Epithelial cell of prostate (primary cell): ENCODE measurements at places on chromosomes 2 and 18.

DNA sequence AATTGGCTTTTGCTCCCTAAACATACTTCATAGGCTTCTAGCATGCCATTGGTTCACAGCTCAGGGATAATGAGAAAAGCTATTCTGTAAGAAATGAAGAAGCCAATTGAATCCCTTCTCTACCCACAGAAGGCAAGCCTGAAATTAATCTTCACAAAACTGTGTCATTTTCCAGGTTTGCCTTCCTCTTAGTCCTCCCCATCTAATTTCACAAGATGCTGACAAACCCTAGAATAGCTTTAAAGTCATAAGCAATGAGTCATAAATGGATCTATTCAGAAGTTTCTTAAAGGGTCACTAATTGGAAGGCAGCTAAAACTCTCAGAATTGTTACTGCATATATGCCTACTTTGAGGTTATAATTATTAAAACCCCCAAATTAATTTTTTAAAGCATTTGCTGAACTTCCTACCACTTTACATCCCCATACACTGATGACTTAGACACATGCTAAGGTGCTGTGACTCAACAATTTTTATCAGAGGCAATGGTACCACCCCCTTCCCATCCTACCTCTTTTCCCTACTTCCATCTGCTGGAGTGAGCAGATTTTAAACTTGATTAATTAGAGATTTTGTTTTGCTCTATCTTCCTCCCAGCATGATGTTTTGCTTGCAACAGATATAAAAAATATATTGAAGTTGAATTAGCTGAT is 51.3 kb upstream of the NABP1 start:
- DNase-seq, result no peak

GRCh38 chr18:34495506-34495905 is 214.6 kb upstream of the DTNA start:
- no peak for DNase-seq

DNA sequence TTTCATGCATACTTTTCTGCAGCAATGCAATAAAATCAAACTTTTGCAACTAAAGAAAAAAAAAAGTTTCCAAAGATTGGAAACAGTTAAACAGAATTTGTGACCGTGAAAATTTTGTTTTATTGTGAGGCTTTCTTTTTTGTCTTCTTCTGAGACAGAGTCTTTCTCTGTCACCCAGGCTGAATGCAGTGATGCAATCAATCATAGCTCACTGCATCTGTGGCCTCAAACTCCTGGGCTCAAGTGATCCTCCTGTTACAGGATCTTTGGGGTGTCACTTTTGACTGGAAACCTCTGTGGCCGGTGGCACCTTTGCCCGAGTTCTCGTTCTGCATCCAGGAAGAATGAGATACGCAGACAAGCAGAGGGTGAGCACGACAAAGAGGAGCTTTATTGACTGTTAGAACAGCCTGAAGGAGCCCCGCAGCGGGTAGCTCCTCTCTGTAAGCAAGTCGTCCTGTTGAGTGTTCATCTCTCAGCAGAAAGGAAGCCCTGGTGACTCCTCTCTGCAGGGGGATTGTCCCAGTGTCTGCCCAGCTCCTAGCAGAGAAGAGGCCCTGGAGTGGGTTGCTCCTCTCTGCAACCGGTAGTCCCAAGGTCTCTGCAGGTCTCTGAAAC is 16.9 kb upstream of the ILKAP start:
- no peak for DNase-seq

DNA sequence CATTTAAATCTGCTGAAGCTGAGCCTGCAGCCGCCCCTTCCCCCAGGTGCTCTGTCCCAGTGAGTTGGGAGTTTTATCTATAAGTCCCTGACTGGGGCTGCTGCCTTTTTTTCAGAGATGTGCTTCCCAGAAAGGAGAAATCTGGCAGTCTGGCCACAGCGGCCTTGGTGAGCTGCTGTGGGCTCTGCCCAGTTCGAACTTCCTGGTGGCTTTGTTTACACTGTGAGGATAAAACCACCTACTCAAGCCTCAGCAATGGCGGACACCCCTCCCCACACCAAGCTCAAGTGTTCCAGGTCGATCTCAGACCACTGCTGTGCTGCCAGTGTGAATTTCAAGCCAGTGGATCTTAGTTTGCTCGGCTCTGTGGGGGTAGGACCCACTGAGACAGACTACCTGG is 97.3 kb downstream of the ACAA2 start:
- no peak for DNase-seq

DNA sequence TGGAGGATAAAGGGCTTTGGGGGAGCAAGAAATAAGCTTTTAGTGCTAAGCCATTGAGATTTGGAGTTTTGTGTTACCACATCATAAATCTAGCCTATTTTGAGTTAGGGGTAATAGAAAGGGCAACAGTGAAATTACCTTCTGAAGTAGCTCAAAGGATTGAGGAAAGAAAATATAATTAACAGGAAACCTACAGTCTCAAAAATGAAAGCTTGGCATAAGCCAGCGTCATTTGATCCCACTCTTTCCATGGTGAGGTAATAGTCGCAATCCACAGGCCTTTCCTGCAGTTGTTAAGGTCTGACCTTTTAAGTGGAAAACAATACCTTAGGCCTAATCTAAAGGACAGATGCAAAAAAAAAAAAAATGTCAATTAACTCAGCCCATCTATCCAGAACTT is 182.7 kb downstream of the UXS1 start:
- no peak for DNase-seq

- DNase-seq, result no peak
Observed at GRCh38 chr2:69163109-69163508, 150.1 kb downstream of the ANTXR1 start.

- DNase-seq, result no peak
Observed at GRCh38 chr2:55301277-55301676, 32.2 kb upstream of the MTIF2 start.

DNA sequence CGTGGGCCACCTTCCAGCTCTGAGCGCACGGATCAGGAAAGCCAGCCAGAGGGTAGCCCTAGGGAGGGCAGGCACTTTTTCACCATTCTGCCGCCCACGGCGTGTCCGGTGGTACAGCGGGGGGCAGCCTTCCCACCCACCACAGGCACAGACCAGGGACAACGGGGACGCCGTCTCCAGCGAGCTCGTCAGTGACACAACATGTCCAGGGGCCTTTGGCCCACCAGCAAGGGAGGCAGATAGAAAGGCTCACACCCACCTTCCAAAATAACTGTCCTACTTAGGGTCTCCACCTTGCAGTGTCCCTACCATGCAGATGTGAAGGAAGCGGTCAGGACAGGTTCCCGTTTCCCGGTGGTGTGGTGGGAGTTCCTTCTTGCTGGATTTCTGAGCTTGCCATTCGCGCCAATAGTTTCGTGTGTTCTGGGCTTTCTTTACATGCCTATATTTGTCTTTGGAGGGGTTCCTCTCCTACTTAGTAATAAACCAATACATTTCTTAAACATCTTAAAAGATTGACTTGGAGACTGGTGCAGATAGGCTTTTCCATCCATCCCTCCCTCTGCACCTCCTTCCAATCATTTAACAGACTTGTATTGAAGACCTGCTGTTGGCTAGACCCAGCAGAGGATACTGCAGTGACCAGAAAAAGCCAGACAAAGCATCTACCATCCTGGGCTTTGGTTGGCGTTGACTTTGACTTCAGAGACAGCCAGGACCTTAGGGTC is 872 bp downstream of the ASB1 start:
- DNase-seq, result no peak

GRCh38 chr2:2743164-2743571 is 412.1 kb upstream of the MYT1L start:
- DNase-seq, result peak; percentile 45

DNA sequence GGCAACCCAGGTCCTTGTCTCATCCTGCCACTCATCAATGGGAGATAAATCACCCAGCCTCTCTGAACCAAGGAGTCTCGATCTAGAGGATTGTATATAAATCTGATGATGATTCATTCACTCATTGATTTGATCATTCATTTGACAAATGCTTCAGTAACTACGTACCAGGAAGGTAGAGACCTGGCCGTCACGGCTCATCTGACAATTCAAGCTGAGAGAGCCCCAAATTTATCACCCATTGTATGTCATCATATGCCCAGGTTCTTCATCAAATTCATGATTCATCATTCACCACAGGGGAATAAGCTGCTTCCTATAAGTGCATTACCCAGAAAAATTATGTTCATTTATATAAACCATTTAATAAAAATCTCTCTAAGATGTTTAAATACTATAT is 116.9 kb downstream of the FAM161A start:
- no peak for DNase-seq

DNA sequence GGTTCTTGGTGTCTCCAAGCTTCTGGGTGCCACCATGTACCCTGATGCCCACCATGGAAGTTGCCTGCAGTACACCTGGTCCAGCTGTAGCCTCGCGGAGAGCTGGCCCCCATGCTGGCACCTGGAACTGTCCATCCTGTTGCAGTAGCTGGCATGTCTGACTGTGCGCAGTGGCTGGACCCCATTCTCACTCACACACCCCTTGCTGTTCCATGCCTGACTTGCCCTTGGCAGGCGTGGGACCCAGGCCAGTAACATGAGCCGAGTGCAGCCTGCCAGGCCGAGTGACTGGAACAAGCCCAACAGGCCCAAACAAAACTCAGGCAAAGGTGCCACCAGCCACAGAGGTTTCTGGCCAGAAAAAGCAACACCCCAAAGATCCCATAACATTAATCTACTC is 73.8 kb downstream of the NEURL3 start:
- DNase-seq, result no peak

GRCh38 chr2:145687442-145688134 is 1167.7 kb upstream of the ZEB2 start:
- peak; percentile 29 for DNase-seq

GRCh38 chr2:231920366-231920765 is 5.8 kb downstream of the NPPC start:
- DNase-seq, result no peak

DNA sequence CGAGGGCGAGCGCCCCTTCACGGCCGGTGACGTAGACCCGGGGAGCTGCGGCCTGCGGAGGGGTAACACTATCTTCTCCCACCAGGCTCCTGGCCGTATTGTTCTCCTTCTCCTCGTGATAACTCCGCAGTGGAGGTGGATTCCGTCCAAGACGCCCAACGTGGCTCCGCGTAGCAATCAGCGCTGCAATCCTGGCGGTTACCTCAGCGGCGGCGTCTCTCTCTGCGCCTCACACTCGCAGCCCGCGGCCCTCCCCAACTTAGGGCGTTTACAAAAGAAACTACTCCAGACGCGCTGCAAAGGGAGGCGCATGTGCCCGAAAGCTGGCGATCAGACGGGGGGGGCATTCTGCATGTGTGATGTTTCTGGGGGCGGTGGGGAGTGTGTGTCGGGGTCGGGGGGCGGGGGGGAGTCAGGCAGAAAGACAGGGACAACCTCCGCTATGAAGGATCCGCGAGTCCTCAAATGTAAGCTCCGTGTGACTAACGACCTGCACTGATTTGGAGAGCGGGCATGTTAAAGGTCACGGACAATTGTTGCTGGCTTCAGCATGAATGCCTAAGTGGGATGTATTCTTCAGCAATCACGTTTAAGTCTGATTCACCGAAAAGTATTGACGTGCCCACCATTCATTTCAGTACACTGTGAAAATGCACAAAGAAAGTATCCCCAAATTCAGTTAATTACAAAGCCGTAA is 1.3 kb upstream of the ZNF516 start:
- DNase-seq, result no peak

- DNase-seq, result no peak
Observed at GRCh38 chr2:40564184-40564583, 112.3 kb upstream of the SLC8A1 start.

DNA sequence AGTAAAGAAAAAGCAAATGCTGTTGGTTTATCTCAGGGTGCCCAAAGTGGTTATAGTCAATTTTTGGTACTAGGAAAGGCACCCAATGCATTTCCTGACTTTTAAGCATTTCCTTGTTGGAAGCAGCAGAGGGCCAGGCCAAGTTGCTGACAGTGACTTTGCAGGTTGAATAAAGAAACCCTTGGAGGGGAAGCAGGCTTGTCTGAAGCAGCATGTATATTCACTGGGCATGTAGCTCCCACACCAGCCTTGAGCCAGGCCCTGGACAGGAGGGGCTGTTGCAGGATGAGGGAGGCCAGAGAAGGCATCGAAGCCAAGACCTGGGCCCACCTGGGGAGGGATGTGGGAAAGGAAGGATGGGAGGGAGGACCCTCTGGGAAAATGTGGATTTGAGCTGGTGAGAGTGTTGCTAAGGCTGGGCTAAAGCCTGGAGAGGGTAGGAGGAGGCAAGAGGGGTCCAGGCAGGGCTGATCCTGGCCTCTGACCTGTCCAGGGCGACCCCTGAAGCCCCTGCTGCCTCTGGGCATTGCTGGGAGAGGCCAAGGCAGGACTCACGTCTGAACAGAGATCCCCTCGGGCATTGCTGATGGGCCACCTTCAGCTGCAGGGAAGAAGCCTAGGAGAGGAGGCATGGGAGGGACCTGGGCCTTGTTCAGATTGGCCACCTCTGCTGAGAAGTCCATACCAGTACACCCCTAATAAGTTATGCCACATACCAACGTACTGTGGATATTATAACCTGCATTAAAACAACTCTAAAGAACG is 79.6 kb downstream of the STPG4 start:
- no peak for DNase-seq

DNA sequence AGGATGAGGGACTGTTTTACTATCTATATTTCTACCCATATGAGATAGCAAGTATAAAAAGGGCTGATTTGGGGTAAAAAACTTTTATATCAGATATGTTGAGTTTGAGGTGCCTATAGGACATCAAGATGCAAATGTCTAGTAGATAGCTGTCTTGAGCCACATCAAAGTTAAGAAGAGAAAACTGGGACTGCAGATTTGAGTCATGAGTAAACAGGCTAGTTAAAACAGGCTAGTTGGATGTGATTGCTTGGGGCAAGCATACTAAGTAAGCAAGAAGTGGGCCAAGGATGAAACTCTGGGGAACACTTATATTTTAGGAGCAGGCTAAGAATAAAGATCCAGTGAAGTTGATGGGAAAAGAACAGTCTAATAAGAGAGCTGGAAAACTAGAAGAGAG is 2.8 kb upstream of the SCRN3 start:
- peak; percentile 24 for DNase-seq

- DNase-seq, result no peak
Observed at GRCh38 chr2:177682836-177683660, 290.5 kb downstream of the AGPS start.
